ENCODE measurements at places on chromosomes 5 and 9. TPM values are rescaled to one million over a fixed set of nuclear protein-coding genes. Genes with fewer than 3 reads are reported as not detected.

The ECSCR gene
- total RNA-seq: 7.9 TPM

The KIF4B gene
- 0.10 TPM for total RNA-seq

The FBXO10 gene
- total RNA-seq: 29.5 TPM

The PDLIM4 gene
- total RNA-seq: 49.6 TPM

The SHC3 gene
- total RNA-seq: 1.1 TPM

The EIF4E1B gene
- not detected for total RNA-seq

The PTGES gene
- 7.5 TPM for total RNA-seq

The C1QTNF3 gene
- 122 TPM for total RNA-seq

The SLC6A7 gene
- total RNA-seq: not detected

The ALDOB gene
- not detected for total RNA-seq

The NUTM2F gene
- not detected for total RNA-seq

The EMB gene
- total RNA-seq: 7.9 TPM

The LECT2 gene
- not detected for total RNA-seq

The CAVIN4 gene
- total RNA-seq: 392 TPM

The SOHLH1 gene
- not detected for total RNA-seq

The GBGT1 gene
- 5.1 TPM for total RNA-seq

The ZNG1F gene
- 7.0 TPM for total RNA-seq

The DNAH5 gene
- 0.92 TPM for total RNA-seq

The OR1J2 gene
- not detected for total RNA-seq

The SLC9A3 gene
- total RNA-seq: 4.3 TPM

The PCDHGA4 gene
- 3.9 TPM for total RNA-seq

The SPINK4 gene
- total RNA-seq: not detected

The DMRTA1 gene
- 1.9 TPM for total RNA-seq

The CA9 gene
- total RNA-seq: 0.82 TPM

The TLN1 gene
- total RNA-seq: 210 TPM

The MLANA gene
- not detected for total RNA-seq

The SLC6A3 gene
- 0.10 TPM for total RNA-seq

The TNC gene
- total RNA-seq: 266 TPM

The BARHL1 gene
- not detected for total RNA-seq

The PSAT1 gene
- total RNA-seq: 17.4 TPM

The ZNF622 gene
- 27.8 TPM for total RNA-seq

The NR5A1 gene
- total RNA-seq: not detected

The PDE8B gene
- total RNA-seq: 8.9 TPM

The SPATA31C1 gene
- 0.21 TPM for total RNA-seq

The CDH10 gene
- total RNA-seq: 2.5 TPM

The EFNA5 gene
- total RNA-seq: 11.1 TPM

The LCN6 gene
- not detected for total RNA-seq

The PCDHGB1 gene
- total RNA-seq: 3.7 TPM

The ATG12 gene
- total RNA-seq: 46.6 TPM

The PROB1 gene
- 30.6 TPM for total RNA-seq

The TAL2 gene
- total RNA-seq: 8.6 TPM

The NR4A3 gene
- total RNA-seq: 4.7 TPM

The KCNIP1 gene
- 4.2 TPM for total RNA-seq

The LAMC3 gene
- 6.4 TPM for total RNA-seq

All from tongue (tissue), 3 donors.